Left lung (tissue), 14 donors: ENCODE measurements at places on chromosomes 12 and 14. TPM values are rescaled to one million over a fixed set of nuclear protein-coding genes. Genes with fewer than 3 reads are reported as not detected.

POTEG gene
- not detected for polyA plus RNA-seq

DNA sequence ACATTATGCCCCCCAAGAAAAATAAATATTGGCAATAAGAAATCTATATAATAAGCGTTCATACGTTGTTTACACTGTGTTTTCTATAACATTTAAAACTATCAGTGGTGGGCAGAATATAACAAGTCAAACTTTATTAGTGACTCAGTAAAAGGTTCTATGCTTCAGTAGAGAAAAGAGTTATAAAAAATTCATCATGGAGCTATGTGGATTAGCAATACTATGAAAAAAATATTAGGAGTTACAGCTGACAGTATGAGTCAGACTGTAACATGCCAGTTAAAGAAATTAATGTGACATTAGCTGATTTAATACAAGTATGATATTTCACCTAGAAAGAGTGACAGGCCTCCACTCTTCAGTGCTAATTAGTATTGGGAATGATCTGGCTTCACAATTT is 125.1 kb upstream of the GARIN6 start:
- no peak for DNase-seq

GRCh38 chr12:2183556-2184541 is 131.1 kb downstream of the CACNA1C start:
- DNase-seq = no peak

DNA sequence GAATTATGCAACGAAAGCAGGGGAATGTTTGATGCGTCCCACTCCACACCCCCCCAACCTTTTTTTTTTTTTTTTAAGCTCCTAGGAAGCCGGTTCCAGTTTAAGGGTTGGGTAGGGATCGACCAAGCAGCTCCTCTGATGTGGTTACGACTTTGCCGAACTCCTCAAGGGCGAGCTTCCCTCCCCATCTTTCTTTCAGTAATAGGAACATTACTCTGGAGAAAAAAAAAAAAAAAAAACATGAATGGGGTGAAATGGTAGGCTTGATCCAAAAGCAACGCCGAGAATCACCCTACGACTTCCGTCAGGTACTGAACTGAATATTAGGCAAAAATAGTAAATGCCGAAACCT is 9.6 kb downstream of the BMP4 start:
- no peak for DNase-seq

PABPN1 gene
- 226 TPM for polyA plus RNA-seq

DNA sequence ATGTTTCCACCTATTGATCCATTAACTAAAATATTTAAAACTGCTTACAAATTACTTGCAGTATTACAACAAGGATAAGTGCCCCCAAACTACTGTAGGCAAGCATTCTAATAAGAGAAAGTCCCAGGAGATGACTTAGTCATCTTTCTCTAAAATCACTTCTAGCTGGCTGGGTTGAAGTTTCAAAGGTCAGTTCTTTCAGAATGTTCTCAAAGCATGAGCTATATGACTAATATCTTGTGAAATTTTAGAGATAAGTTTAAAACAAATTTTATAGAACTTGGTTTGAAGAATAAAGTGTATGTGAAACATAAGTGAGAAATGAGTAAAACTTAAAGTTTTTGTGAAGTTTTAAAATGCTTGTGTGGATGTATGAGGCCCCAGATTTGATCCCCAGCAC is 24.3 kb upstream of the OR6J1 start:
- DNase-seq = no peak

LRTM2 gene
- not detected for polyA plus RNA-seq

DNA sequence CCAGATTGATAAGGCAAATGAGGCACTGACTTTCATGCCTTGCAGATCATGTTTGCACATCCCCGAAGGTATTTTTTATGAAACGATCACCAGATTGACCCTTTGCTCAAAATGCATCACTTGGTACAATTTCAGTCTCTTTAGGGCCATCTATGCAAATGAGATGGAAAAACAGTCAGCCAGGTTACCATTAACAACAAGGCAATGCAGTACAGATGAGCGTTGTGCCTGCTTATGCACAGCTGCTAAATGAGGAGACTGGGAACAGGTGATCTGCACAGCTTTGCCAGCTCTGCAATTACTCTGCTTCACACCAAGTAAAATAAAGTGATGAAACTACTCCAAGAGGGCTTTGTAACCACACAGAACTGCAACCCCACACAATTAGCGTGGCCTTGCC is 26.1 kb upstream of the PLEKHG7 start:
- DNase-seq = no peak

- DNase-seq = no peak
These were observed 110.3 kb downstream of the SLC38A1 start for GRCh38 chr12:46158501-46158900.

GRCh38 chr12:1188016-1188415 is 197.0 kb downstream of the ERC1 start:
- DNase-seq = no peak
